HT1080 (cell line): ENCODE measurements at places on chromosomes 7 and 10.

DNA sequence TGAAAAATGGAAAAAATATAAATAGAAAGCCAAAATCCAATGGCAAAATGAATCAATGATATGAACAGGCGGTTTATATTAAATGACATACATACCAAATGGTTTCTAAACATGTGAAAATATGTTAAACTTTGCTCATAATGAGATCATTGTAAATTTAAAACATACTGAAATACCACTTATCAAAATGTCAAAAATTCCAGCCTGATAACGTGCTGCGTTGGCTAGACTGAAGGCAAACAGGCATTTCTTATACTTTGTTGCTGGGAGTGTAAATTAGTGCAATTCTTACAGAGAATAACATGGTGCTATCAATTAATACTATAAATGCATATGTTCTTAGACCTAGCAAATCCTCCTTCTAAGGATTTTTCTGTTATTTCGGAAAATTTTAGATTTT, 225.8 kb upstream of the FAM3C start:
- no peak for DNase-seq

DNA sequence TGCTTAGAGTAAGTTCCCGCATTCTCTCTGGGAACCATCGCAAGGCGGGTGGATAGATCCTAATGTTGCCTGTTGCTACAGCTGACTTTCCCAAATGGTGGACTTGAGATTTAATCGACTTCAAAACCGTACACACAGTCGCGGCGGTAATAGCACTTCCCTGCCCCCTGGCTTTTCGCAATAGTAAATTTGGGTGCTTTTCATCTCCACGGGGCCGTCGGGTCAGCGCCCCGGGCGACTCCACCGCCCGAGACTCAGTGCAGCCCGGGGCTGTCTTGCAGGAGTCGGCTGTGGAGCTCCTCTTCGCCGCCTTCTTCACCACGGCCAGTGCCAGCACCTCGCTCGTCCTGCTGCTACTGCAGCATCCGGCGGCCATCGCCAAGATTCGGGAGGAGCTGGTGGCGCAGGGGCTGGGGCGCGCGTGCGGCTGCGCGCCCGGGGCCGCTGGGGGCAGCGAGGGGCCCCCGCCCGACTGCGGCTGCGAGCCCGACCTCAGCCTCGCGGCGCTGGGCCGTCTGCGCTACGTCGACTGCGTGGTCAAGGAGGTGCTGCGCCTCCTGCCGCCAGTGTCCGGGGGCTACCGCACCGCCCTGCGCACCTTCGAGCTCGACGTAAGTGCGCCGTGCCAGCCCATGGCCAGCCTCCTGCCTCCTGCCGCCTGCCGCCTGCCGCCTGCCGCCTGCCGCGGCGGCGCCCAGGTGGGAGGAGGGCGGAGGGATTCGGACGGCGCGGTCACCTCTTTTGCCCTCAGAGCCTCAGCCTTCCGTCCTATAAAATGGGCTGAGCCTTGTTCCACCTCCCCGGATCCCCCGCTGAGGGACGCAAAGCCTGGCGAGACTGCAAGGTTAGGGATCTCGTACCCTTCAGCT, 5.3 kb downstream of the CYP26C1 start:
- no peak for DNase-seq

DNA sequence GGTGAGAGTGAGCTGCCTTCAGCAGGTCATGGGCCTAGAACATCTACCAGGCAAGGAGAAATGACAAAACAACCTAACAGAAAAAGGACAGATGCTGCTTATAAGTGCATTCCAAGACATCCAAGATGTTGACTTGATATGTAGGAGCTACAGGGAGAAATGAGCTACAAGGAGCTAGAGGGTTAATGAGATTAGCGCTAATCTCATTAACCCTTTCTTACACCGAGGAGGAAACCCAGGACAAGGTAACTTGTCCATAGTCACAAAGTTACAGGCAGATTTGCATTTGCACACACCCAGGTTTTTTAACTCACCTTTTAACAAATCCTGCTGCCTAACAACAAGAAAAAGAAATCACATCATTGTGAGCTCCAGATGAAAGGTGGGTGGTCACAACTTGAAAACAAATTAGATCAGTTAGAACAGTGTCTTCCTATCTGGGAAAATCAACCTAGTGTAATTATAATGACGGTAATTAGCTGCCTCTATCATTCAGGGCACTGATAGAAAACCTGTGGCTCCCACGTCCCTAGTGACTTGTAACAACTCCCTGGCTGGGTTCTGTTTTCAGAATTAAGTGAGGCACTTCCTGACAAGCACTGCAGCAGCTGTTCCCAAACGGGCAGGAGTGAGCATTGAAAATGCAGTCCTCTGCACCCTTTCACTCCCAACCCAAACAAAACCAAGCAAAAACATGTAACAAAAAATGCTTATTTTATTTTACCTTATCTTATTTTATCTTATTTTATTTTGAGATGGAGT, 5.7 kb downstream of the KIAA1549 start:
- no peak for DNase-seq

- no peak for DNase-seq
These were observed 99.4 kb downstream of the GRM8 start for GRCh38 chr7:127153315-127153714.

DNA sequence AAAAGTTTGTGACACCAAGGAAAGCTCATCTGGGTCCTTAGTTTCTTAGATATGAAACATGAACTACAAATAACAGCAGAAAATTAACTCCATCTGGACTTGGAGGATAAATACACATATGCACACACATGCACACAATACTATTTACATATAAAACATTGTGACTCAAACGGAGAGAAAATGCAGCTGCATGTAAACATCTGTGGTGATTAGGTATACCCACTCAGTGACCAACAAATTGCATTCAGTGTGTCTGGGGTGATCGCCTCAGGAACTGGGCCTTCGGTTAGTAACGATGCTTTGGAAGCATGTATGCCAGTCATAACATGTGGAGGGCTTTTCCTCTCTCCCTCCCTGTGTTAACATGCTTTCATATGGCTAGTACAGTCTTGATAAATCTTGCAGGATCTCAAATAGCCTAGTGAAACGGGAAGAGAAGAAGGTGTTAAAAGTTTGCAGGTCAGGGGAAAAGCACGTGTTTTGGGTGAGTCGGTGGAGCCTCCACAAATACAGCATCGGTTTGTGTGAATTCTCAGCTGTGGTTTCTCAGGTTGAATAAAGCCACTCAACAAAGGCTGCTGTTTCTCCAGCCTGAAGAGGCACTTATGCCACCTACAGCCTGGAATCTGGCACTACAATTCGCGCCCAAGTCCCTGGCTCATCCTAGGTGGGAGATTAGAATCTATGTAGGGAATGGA, 8.7 kb upstream of the GLRX3 start:
- DNase-seq = peak; percentile 72

DNA sequence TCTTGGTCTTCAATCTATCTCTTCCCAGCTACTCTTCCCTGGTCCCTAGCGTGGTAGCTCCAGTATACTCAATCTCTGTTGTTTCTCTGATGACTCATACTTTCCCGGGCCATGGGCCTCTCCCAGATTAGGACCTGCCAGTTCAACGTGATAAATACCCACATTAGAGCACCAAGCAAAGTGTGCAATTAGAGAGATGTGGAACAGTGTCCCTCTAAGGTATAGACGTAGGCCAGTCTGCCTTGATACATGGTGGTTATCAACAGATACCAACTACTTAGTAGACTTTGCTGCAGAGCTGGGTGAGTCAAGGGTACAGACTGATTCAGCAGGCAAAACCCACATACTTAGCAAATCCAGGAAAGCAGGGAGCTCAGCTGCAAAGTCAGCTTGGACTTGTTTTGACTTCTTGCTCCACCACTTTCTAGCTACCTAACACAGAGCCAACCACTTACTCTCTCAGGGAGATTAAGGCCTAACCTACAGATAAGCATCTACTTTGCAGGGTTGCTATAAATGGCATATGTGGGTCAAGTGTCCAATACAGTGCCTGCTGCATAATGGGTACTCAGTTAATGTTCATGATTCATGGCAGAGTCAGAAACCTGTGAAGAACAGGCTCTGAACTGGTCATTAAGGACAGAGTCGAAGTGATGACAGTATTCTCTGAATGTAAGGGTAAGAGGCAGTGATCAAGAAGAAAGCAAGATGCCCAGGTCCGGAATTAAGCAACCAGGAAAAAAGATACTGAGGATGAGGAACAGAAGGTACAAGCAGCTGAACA, 176.1 kb downstream of the CHN2 start:
- DNase-seq = peak; percentile 16

DNA sequence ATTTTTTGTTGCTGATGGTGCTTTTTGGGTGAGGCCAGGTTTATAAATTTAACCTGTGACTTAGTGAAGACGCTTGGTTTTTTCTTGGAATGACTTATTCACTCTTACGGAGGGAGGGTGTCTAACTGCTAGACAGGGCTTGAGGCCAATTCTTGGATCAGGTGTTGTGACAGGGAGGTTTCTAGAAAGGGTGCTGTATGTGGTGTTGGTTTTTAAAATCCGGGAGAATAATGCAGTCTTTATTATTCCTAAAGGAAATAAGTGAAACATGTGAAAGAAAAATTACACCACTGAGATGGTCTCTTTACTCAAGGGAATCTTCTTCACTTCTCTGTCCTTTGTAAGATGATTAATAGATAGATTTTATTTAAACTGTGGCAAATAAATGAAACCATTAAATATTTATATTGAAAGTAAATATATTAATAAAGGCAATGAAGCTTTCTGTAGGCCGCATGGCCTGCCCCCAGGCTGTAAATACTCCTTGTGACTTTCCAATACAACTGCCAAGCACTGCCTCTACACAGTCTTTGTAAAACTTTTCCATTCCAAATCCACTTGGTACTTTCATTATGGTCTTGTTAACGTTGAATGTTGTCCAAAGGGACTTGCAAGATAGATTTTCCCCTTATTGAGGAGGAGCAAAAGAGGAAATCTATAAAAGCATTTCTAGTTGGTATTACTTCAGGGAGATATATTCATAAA, 323.1 kb downstream of the SUGCT start:
- no peak for DNase-seq

DNA sequence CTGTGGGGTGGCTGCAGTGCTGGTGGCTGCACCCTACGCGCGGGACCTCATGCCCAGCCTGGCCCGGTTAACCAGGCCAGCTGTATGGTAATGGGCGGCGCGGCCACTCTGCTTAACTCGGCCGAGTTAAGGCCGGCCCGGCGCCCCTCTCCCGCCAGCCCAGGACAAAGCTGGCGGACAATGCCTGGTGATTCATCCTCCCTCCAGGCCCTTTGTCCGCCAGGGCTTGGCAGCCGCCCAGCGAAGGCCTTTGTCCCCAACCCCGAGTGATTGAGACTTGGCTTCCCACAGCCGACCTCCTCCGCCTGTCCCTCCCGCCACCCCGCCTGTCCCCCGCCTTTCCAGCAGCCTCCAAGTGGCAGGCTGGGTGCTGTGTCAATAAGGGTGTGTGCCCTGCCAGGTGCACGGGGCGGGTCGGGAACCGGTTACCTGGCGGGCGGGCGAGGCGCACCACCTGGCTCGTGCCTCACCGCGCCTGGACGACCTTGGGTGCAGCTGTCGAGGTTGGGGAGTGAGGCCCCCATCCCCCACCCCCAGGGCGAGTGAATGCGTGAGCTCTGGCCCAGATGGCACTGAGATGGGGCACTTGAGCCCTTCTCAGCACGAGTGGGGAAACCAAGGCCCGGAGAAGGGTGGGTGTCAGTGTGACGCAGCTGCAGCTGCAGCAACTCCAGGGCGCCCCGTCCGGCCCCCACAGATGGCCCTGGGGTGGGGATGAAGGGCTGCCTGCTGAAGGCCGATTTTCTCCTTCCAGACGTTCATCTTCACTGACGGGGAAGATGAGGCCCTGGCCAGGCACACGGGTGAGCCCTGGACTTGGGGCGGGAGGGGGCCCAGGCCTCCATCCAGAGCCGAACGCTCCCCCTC, 4.6 kb downstream of the LFNG start:
- peak; percentile 50 for DNase-seq

GRCh38 chr10:126391192-126391885, 3.1 kb upstream of the ADAM12 start:
- DNase-seq = no peak

- no peak for DNase-seq
These were observed 505.1 kb downstream of the INHBA start for GRCh38 chr7:41197769-41198168.

- no peak for DNase-seq
These were observed 6.8 kb upstream of the ASB15 start for GRCh38 chr7:123594813-123595241.

DNA sequence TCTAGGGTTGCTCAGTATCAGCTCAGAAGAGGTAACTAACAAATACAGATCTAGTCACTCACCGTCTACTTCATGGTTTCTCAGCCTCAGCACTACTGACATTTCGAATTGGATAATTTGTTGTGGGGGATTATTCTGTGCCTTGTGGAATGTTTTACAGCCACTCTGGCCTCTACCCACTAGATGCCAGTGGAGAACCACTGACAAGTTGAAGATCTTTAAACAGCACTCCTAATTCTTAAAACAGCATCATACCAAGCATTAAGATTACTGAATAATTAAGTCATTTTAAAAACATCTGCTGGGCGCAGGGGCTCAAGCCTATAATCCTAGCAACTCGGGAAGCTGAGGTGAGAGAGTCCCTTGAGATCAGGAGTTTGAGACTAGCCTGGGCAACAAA, 82.6 kb downstream of the UPF2 start:
- no peak for DNase-seq

- DNase-seq = no peak
These were observed 141.9 kb downstream of the DNAJB9 start for GRCh38 chr7:108711611-108712010.

GRCh38 chr10:86958116-86958900, at the start of gene SNCG:
SNCG (plus strand) TSS chr10:86958599; CDS start chr10:86958698, 99 bp downstream.
- no peak for DNase-seq

GRCh38 chr7:43274752-43275151, 162.3 kb downstream of the HECW1 start:
- no peak for DNase-seq

DNA sequence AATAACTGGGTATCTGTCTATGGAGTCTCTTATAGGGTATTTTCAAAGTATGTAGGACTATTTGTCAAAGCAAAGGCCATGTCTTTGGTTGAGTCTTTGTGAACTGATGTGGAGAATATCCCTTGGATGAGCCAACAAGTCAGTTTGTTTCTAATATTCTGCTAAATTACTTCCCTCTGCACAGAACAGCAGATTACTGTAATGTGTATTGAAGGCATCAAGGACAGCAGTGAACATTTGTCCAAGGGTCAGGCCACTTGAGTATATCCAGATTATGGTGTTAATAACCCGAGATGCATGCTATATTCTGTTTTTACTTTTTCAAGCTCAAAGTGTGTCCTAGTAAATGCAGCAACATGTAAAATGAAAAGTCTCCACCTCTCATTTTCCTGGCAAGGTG, 144.2 kb upstream of the GLI3 start:
- DNase-seq = no peak

DNA sequence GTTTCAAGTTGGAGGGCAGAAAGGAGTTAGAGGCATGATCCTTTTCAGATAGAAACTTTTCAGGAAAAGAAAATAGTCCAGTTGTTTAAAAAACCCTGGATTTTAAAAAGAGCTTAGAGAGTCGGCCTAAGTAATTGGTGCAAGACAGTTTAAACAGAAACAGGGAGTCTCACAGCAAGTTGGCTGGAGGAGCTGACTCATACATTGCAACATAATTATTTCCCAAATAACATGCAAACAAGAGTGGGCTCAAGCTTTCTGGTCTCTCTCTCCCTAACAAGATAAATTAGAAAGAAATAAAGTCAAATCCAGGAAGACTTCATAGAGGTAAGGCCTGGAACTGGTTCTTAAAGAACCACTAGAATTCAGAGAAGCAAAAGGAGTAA, 100.3 kb upstream of the AGBL3 start:
- DNase-seq = peak; percentile 72
